ENCODE measurements at places on chromosomes 6 and 20.

GRCh38 chr20:7378864-7379605 is 561.2 kb downstream of the HAO1 start:
- DNase-seq: no peak

GRCh38 chr20:44120676-44121425 is 66.1 kb downstream of the JPH2 start:
- no peak for DNase-seq

DNA sequence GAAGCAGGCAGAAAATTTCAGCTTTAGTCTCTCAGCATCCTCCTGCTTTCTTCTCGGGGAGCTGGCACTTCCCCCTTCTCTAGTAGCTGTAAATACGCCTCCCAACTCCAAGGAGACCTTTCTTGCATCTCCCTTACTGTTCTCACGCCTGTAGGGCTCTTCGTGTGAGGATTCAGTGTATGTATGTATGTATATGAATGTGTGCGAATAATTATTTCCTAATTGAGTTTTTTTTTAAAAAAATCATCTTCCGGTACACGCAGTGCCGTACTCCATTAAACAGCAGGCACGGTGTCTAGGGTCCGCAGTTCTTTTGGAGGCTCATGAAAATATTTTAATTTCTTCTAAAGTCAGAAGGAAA is 85.4 kb downstream of the HFE start:
- DNase-seq: no peak

DNA sequence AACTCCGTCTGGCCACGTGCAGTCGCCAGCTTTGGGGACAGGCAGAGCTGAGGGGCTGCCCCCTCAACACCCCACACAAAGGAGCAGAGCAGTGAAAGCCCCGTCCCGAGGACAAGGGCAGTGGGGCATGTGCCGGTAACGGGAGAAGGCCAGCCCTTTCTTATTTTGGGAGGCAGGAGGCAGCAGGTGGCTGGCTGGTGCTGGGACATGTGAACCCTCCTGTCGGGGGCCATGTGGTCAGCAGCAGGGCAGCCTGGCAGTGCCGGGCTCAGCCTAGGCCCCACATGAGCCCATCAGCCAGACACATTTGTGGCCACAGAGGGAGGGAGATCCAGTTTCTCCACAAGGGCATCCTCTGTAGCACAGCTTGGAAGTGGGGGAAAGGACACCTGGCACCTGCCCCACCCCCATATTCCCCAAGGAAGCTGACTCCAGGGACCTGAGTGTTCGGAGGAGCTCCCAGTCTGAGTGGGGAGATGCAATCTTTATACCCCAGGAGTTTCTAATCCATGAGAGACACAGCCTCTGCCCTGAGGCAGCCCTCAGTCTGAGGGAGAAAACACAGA is 137.6 kb downstream of the MRPL14 start:
- no peak for DNase-seq
